SW 1271 (cell line): ENCODE measurements at places on chromosomes 5 and 9.

DNA sequence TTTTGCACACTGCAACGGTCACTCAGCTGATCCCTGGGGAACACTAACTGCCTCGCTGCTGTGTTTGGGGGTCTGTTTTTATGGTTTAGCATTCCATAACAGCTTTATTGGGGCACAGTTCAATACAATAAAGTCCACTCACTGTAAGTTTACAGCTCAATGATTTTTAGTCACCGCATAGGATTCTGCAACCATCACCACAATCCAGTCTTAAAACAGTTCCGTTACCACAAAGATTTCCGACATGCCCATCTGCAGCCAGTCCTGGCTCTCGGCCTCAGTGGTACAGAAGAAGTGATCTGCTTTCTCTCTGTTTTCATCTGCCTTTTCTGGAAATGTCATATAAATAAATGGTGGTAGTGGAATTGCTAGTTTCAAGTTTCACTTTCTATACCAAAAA lies 23.6 kb downstream of the OR2V2 start:
- no peak for DNase-seq

GRCh38 chr5:135508496-135509005 lies 27.2 kb downstream of the NEUROG1 start:
- DNase-seq, result no peak

- DNase-seq, result no peak
Observed at GRCh38 chr5:108557686-108558085, 175.8 kb upstream of the FBXL17 start.

DNA sequence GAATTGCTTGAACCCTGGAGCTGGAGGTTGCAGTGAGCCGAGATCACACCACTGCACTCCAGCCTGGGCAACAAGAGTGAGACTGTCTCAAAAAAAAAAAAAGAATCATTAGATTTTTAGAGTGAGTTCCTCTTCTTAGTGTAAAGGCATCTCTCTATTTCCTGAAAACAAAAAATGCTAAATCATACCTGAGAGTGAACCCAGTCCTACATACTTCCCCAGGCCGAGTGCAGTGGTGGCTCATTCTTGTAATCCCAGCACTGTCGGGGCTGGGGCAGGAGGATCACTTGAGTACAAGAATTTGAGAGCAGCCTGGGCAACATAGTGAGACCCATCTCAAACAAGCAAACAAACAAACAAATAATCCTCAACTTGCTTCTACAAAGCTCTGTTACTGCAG lies 38.2 kb upstream of the LPAR1 start:
- DNase-seq, result no peak

DNA sequence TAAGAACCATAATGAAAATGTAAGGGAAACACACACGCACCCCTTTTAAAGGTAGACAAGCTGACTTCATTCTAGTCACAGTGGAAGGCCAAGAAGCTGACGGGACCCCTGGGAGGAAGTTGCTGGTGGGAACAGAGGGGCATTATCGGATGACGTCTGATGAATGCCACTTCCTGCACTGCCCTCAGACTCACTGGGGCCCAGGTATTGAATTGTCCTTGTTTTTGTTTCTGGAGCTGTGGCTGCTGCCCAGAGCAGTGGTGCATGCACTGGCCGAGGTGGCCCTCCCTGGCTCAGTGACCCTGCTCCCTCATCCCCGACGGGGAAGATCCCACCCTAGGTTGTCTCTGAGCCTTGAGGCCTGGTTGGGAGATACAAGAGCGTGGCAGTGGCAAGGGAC lies 15.3 kb upstream of the RPL26L1 start:
- no peak for DNase-seq

DNA sequence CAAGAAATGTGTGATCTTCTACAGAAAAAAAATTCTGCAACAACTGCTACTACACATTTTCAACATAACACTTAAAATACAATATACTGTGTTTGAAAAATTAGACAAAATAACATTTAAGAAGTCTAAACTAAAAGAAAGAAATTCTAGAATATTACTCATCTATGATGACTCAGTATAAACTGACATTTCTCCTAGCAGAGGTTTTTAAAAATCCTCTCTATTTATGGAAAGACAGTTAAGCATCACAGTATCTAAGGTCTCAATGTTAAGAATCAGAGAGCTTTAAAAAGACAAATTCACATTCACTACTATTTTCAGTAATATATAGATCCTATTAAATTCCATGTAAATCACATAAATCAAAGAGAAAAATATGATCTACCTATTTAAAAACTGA lies 61.3 kb downstream of the NR2F1-AS1 start:
- DNase-seq, result no peak

- no peak for DNase-seq
Observed at GRCh38 chr9:121299467-121300282, 31.7 kb downstream of the GSN start.

DNA sequence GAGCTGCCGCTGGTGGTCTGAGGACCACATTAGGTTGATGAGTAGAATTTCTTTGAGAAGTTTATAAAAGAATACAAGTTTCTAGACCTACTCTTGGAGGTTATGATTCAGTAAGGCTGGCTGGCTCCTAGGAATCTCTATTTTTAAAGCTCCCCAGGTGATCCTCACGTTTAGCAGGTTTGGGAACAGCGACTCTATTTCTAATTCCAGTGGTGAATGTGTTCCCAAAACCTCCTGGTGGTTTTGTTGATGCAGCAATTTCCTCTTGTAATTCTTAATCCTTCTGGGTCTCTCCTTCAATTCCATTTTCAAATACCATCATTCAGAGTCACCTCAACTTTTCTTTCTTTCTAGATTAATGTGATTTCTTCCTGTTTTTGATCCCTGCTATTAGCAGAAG lies 215.9 kb upstream of the RFX3 start:
- no peak for DNase-seq

- DNase-seq, result no peak
Observed at GRCh38 chr5:145221416-145221815, 613.7 kb downstream of the PRELID2 start.

GRCh38 chr5:82419559-82420332 lies 141.6 kb upstream of the RPS23 start:
- DNase-seq, result no peak

- peak; percentile 4 for DNase-seq
Observed at GRCh38 chr5:40879163-40879942, 29.9 kb upstream of the C7 start.

GRCh38 chr9:130590305-130590704 lies 10.9 kb downstream of the FUBP3 start:
- DNase-seq, result no peak

GRCh38 chr5:179431221-179431824 lies 86.1 kb upstream of the ADAMTS2 start:
- no peak for DNase-seq

- peak; percentile 38 for DNase-seq
Observed at GRCh38 chr5:41270423-41271251, 57.3 kb upstream of the C6 start.

DNA sequence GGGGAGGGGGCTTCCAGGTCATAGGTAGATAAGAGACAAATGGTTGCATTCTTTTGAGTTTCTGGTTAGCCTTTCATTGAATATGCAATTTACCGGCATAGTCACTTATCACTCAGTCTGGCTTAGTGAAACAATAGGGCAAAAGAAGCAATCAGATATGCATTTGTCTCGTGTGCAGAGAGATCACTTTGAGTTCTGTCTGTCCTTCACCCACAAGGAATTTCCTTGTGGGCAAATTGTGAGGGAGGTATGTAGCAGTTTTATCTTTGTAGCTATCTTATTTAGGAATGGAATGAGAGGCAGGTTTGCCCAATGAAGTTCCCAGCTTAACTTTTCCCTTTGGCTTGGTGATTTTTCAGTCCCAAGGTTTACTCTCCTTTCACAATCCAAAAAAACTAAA lies 116.1 kb downstream of the TUSC1 start:
- DNase-seq, result no peak

GRCh38 chr5:55004729-55005128 lies 19.3 kb upstream of the GZMK start:
- peak; percentile 32 for DNase-seq

DNA sequence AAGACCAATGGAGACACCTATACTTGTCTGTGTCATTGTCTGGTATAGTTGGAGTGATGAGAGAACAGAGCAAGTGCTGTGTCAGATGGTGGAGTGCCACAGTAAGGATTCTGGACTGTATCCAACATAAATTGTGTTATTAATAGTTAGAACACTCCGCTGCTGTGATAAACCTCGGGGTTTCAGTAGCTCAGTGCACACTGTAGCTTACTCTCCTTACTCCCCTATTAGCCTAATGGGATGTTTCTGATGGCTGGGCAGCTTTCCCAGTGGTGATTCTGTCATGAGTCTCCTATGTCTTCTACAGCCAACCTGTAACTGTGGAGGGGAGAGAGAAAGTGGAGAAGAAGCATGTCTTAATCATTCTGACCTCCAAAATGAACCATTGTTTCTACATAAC lies 127.6 kb upstream of the PTCH1 start:
- no peak for DNase-seq

DNA sequence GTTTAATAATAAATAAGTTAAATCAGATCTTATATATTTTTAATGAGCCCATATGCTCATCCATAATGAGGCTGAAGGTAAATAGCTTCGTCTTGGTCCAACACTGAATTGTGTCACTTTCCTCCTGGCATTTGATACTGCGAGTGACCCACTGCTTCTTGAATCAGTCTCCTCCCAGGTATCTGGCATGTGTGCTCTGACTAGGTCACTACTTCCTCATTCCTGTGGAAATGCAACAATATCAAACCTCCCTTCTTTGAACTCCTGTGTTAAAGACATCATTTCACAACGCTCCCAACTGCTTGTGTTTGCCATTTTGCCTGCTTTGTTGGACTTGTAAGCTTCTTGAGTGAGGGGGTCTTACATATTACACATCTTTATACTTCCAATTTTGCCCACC lies 157.7 kb downstream of the SLC24A2 start:
- DNase-seq, result no peak

DNA sequence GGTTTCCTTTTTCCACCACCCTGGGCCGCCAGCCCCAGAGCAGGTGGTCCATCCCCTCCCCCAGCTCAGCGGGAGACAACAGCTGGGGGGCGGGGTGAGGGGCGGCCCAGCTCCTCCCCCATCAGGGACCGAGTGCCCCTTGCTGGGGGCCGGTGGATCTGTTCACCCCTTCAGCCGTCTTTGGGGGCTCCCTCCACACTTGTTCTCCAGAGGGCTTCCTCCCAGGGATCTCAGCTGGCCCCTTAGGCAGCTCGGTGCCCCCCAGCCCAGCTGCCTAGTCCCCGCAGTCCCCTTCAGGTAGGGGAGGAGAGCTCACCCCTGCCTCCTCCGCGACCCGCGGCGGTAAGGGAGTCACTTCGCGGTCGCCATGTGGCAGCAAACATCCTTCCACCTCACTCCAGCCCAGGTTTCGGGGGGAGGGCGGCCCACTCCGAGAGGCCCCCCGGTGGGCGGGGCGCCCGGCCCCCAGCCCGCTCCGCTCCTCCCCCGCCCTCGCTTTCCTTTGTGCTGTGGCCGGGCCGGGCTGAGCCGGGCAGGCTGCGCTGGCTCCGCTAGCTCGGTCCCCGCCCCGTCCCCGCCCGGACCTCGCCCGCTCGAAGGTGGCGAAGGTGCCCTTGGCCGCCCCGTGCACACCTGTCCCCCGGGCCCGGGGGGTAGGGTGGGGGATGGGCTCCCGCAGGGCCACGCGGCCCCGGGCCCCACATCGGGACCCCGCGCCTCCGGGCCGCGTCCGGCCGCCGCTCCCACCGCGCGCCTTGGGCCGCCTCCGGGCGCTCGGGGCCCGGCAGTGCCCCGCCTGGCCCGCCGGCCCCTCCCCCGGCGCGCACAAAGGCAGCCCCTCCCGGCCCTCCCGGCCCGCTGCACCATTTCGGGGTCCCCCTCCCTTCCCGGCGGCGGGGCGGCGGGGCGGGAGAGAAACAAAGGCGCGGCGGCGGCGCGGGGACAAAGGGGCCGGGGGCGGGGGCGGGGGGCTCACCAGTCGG lies 683 bp downstream of the DBN1 start:
- DNase-seq, result no peak

- DNase-seq, result no peak
Observed at GRCh38 chr5:34011536-34011935, 3.7 kb upstream of the AMACR start.

- no peak for DNase-seq
Observed at GRCh38 chr9:82456642-82457041, 468.1 kb downstream of the SPATA31D1 start.

- DNase-seq, result no peak
Observed at GRCh38 chr5:44495280-44495679, 106.1 kb upstream of the FGF10 start.

GRCh38 chr9:105168870-105169319 lies 75.6 kb upstream of the SLC44A1 start:
- DNase-seq, result no peak

DNA sequence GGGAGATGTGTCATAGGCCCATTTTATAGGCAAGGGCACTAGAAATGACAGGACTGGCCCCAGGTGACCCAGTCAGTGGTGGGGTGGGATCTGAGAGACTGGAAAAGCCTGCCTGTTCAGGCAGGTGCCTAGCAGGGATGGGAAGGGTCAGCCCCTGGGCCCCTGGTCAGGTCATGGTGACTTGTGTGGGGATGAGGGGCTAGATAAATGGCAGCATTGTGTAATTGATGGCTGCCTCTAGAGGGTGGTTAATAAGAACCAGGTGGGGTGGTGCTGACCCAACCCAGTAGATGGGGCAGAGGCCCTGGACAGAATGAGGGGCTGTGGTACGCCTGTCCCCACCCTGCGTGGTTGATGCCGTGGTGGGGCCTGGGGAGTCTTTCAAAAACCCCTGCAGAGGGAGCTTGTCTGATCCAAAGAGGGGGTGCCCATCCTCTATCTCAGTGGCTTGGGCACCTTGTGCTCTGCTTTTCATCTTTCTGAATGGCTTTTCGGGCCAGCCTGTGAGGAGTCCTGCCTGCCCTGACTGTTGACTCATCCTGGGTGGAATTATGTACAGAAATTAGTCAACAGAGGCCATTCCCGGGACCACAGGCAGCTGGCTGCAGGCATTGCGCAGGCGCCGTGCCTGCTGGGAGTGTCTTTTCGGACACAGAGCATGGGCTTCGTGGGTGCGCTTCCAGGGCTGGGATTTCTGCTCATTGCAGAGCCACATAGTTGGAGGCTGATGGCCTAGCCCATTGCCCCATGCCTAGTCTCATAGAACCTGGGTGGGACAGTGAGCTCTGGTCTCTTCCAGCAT lies 93.6 kb upstream of the PITX1 start:
- DNase-seq, result no peak

- DNase-seq, result peak; percentile 84
Observed at GRCh38 chr5:102722931-102723330, 32.2 kb upstream of the PAM start.

- DNase-seq, result no peak
Observed at GRCh38 chr9:99563364-99563763, 258.3 kb upstream of the NR4A3 start.

DNA sequence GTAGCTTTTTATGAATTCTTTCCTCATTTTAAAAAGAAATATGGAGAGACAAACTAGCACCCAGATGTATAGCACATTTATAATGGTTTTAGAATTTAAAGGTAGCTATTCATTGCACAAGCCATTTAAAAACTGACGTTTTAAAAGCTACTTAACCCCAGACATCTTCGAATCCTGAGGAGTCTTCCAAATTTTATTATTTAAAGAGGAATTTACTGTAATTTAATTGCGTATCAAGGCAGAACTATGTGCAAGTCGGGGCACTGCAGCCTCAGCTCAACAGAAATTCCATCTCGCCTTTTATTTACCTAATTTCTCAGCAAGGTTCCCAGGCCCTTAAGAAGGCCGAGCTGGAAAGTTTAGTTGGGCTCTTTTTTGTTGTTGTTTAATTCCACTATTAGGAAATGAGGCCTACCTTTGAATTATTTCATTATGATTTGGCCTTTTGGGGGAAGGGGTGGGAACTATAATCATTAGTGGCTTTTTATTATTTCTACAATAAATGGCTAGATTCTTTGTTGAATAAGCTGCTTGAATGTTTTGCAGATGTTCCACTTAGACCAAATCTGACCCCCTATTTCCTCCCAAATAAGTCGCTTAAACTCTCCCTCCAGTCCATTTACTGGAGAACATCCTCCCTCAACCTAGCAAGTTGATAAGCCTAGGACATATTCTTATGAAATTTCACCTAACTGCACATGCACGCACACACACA lies 20.2 kb downstream of the NR2F1 start:
- no peak for DNase-seq
